T-helper 2 cell treated with Interferon-gamma antibody and Interleukin-4, amounts not matched to agents 5 μg/mL and 100 μg/mL, for 36 hours (primary cell): ENCODE measurements at places on chromosomes 5 and 9.

DNA sequence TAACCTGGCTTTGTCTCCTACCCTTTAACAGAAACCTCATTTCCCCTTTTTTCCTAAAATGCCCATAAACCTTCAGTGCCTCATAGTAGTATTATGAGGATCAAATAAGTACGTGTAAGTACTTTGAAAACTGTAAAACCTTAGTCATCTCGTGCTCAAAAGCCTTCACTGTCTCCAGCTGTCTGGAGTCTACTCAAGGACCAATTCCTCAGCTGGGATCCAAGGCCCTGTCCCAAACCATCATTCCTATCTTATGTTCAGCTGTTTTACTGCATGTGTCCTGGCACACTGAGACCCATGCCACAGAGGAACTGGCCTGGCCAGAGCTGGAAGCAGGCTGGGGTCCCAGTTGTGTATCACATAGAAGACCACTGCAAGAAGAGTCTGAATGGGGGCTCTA is 15.9 kb downstream of the ADAMTSL1 start:
- no peak for DNase-seq

DNA sequence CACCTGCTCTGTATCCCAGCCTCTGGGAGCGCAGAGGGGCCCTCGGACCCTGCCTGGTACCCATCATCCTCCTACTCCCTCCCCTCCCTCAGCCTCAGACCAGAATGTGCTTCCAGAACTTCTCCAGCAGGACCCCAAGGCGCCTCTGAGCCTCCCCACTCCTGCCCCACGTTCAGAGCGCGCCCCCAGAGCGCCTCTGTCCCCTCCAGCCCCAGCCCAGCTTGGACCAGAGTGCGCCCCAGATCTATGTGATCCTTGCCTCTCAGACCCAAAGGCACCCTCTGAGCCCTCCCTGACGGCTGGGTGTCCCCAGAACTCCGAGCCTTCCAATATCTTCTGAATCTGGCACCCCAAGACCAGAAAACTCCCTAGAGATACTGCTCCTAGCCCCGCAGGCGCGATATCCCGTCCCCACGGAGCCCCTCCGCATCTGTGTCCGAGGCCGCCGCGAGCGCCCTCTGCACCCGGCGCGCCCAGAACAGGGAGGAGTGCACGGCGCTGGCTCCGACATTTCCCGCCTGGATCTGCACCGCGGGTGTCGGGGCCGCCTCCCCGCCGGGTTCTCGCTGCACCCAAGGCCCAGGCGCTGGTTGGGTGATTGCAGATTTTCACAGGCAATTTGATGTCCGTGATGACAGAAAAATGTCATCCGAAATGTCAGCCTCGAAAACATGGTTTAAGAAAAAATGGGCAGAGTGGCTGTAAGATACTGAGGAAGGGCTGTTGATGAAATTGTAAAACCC is 522 bp downstream of the BHMT start:
- no peak for DNase-seq

- DNase-seq: no peak
Observed at GRCh38 chr5:6439588-6440550, 8.8 kb upstream of the UBE2QL1 start.

DNA sequence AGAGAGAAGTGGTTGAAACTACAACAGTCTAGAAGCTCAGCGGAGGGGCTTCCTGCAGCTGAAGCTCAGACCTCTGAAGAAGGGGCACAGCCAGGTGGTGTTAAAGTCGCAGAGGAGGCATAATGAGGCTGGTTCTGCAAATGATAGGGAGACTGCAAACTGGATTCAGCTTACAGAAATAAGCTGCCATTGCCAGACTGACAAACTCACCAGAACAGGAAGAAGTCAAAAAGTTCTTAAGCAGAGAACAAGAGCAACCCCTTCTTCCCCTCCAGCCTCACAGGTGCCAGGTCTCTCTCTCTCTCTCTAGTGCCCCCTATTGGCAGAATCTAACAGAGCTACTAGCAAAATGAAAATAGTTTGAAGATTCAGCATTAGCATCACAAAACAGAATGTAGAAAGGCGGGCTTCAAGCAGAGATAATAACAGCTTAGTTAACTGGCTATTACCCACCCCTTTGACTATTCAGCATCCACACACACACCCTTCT is 76.7 kb downstream of the GRAMD2B start:
- no peak for DNase-seq

GRCh38 chr5:33793276-33793675 is 98.5 kb downstream of the ADAMTS12 start:
- no peak for DNase-seq

- DNase-seq: no peak
Observed at GRCh38 chr5:127649018-127649439, at the start of gene CTXN3. Gene CTXN3 (plus strand): TSS chr5:127649082. CDS start chr5:127657522, 8,440 bp downstream.

GRCh38 chr5:113255105-113255504 is 179.7 kb downstream of the TSSK1B start:
- no peak for DNase-seq

DNA sequence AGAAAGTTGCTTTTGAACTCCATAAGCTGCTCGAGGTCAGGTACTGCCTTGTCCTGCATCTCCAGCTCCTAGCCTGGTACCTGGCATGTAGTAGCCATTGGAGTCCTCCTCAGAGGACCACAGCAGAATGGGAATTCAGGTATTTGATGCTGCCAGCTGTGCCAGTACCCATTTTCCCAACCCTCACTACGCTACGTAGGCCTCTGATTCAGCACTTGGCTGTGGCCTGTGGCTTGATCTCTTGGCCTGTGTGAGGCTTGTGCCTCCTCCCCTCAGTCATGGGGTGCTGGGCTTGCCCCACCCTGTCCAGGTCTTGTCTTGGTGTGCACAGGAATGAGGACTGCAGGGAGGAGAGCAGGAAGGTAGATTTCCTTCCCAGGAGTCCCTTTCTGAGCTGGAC is 11.8 kb downstream of the OTULIN start:
- no peak for DNase-seq

DNA sequence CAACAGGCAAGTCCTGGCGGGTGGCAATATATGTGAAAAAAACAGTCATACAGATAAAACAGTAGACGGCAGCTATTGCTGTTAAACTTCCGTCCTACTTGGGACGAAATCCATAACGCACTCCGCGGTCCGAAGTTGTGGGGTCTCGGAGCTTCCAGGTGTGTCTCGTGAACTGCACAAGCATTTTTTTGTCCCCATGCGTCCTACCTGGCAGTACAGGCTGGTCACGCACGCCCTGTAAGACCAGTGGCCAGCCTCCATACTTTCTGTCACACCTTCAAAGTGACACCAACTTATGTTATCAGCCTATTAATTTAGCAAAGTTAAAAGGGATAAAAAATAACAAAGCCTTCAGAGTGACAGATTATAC is 51.3 kb downstream of the TGFBI start:
- no peak for DNase-seq

DNA sequence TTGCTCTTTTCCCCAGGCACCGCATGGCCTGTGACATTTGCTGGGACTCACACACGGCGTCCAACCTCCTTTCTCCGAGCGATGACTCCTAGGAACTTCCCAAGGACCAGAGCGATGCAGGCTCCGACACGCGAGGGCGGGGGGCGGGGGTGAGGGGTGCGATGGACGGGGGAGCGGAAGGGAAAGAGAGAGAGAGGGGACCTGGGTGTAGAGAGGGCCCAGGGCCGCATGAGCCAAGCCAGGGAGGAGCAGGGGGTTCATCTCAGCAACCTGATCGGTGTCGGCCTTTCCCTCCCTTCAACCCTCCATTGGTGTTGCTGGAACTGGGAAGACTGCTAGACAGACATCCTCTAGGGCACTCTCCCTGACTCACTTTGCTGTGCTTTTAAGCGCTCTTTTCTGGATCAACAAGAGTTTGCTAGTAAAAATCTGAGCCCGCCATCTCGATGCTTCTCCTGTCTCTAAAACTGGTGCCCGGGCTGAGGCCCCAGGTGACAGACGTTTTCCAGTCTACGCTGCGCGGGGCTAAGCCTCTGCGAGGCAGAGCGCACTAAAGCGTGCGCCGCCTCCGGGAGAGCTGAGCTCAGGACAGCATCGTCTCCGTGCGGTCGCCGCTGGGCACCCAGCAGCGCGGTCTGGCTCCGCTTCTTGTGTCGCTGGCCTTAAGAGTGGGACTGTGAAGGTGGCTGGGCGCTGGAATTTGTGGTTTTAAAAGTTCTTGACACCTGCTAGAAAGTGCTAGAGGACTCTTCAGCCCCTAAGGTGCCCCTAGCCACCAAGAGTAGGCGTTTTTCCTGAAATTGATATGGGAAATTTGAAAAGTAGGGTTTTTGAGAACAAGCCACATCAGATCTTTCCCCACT is 1.0 kb upstream of the TSLP start:
- peak; percentile 28 for DNase-seq

DNA sequence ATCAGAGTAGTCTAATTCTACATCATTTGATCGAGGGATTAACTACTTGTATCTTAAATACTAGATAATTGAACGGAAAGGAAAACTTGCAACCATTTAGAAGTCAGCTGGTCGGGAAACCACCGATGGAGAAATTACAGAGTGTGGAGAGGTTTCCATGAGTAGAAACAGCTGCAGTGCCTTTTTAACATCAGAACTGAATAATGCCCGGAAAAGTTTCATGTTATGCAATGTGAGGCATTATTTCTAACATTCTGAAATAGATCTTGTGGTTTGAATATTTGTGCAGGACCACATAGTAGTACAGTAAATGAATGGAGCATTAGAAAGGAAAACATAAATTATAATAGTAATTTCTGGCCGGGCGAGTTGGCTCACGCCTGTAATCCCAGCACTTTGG is 88.1 kb upstream of the RNF180 start:
- no peak for DNase-seq

GRCh38 chr5:158857976-158858375 is 241.7 kb downstream of the EBF1 start:
- DNase-seq: no peak
